ENCODE measurements at places on chromosomes 6 and 20.

DNA sequence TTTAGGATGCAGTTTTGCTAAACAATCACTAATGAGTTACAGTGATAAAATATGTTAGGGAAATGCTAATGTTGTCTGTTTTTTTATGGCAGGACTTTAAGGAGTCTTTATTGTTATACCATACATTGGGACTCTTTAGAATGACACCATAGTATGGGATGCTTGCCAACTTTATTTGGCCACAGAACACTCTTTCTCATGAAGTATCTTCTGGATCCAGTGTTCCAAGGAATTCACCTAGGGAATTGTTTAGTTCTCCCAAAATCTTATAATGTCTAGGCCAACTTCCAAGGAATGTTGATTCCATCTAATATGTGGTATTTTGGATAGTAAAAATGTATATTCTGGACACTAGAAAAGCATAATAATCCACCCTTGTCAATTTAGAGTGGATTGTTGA is 3.3 kb downstream of the RIN2 start:
- DNase-seq = no peak

DNA sequence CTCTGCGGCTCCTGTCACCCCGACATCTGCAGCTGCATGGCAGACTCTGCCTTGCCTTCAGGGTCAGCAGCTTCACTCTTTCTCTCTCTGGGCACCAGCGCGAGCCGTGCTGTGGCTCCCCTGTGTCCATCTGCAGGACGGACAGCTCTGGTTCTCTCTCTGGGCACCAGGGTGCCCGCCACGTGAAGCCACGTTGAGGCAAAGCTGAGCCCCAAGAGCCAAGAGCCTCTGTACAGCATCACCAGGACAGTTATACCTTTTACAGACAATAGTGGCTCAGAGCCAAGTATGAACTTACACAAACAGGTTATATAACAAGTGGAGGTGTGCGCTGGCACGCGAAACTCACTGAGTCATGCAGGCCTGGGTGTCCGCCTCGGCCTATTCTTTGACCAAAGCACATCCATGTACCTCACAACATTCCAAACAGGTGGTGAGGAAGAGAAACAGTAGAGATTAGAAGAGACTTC is 50.8 kb downstream of the FAM50B start:
- DNase-seq = no peak

GRCh38 chr20:33773412-33774089 is 37.6 kb upstream of the CHMP4B start:
- no peak for DNase-seq

DNA sequence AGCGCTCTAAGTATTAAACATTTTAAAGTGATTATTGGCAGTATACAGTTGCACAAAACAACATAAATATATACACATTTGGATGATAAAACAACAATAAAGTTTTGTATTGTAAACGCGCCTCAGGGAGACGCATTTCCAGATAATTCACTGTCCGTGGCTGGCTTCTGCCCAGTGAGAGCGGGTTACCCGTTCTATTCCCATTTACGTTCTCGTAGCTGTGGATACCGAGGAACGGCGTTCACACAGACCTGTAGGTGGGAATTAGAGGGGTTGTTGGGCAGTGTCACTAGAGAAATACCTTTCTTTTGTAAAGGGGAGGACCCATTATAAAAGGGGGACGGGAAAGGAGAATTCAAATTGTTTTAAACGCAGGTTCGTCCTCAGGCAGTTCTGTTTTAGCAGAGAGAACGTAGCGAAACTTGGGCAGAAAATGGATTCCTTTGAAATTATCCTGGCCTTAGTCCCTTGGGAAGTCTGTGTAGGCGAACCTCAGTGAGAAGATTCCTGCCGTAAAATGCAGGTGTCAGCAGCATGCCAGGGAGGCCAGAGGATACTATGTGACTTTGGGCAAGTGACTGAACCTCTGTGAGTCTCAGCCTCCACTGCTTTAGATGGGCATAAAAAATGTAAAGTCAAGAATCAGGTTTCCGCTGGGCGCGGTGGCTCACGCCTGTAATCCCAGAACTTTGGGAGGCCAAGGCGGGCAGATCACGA is 756 bp downstream of the MTG2 start:
- no peak for DNase-seq

DNA sequence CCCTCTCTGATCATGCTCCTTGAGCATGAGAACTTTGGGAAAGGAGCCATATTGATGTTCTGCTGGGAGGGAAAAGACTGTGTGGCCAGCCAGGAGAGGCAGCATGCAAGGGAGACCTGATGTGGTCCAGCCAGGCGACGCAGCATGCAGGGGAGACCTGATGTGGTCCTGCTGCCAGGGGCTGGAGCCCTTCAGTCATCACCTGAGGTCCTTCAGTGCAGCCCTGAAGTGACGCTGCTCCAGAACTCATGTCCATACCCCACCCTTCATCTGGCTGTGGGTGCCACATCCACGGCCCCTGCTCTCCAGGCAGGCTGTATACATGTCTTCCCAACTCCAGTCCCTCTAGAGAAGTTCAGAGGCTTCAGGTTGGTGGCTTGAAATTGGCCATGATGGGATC is 134.4 kb downstream of the ERMARD start:
- DNase-seq = no peak

Data from NCI-H2081 treated with DMSO at 0.1 percent for 48 hours (cell line).